SK-N-SH (cell line): ENCODE measurements at places on chromosomes 1 and 21. TPM values are rescaled to one million over a fixed set of nuclear protein-coding genes. Genes with fewer than 3 reads are reported as not detected.

GRCh38 chr21:14591882-14592281, 45.8 kb upstream of the SAMSN1 start:
- H3K27me3 ChIP-seq: no peaks in the 10 kb centered on the region
- no peaks in the 10 kb centered on the region for H3K36me3 ChIP-seq
- no peak overlapping the region for H3K4me3 ChIP-seq
- H3K27ac ChIP-seq: no peak overlapping the region
- no peak for DNase-seq

Gene CD1D
- not detected in 2 replicates for polyA plus RNA-seq

DNA sequence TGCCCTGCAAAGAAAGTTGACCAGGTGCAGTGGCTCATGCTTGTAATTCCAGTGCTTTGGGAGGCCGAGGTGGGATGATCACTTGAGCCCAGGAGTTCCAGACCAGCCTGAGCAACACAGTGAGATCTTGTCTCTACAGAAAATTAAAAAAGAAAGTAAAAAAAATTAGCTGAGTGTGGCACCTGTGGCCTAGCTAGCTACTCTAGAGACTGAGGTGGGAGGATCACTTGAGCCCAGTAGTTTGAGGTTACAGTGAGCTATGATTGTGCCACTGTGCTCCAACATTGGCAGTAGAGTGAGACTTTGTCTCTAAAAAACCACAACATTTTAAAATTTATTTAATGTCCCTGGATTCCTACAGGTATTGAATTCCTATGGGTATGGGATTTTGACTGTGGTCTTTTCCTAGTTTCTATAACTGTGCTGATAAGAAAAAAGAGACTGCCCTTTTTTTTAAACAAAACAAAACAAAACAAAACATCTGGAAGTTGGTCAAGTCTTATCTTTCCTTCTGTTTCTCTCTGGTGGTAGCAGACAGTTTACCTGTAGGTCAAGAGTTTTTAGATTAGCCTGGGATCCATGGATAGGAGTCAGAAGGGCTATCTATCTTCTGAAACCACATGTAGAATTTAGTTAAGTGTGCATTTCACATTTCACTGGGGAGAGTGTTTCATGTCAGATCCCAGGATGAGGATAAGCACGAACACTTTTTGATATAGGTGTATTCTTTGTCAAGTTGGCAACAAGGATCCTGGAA, 18.8 kb downstream of the UCK2 start:
- peaks cover 23% of the 10 kb centered on the region for H3K4me1 ChIP-seq
- H3K36me3 ChIP-seq: no peaks in the 10 kb centered on the region
- no peak for DNase-seq
- H3K27ac ChIP-seq: no peak overlapping the region
- H3K27me3 ChIP-seq: no peaks in the 10 kb centered on the region

DNA sequence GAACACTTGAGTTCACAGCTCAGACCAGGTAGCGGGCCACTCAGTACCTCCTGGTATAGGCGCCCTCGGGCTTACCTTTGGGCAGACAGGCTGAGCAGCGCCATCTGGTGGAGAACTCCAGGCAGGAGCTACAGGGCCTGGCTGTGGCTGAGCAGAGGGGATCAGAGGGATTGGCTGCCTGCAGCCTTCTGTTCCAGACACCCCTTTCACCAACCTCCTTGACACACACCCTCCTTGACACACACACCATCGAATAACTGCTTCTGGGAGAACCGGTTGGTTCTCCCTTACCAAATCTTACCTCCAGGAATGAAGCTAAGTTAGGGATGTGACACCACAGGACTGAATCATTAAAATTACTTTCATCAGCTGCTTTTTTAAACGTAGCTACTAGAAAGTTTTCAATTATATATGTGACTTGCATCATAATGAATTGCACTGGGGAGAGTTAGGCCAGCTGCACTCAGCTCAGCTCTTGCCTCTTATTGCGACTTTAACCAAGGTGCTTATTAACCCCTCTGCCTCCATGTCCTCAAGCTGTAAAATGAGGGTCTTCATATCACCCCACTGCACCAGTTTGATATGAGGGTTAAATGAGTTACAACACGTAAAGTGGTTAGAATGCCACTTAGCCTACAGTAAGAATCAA, 6.6 kb downstream of the LIN28A start:
- no peak overlapping the region for H3K4me3 ChIP-seq
- H3K36me3 ChIP-seq: no peaks in the 10 kb centered on the region
- DNase-seq: peak; percentile 85
- no peak overlapping the region for H3K27ac ChIP-seq
- H3K4me1 ChIP-seq: no peaks in the 10 kb centered on the region

DNA sequence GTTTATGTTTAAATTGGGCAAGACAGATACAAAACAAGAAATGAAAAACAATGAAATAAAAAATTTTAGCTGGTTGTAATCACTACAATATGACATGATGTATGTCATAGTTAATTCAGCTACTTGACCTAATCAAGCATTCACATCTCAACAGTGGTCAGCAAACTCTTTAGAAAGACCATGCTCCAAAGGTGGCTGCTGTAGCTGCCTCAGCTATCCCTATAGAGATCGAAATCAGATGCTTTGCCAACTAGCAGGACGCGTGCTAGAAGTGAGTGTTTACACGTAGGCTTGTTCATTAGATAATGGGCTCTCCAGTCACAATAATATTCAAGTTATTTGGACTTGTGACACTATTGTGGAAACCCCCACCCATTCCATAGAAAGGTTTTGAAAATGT, 25.9 kb downstream of the RGS5 start:
- peaks cover 57% of the 10 kb centered on the region for H3K4me1 ChIP-seq
- H3K36me3 ChIP-seq: peaks cover 16% of the 10 kb centered on the region
- no peak overlapping the region for H3K4me3 ChIP-seq

- H3K4me3 ChIP-seq: no peak overlapping the region
- H3K27me3 ChIP-seq: no peaks in the 10 kb centered on the region
Measured at GRCh38 chr1:58773406-58773840, 10.4 kb downstream of the JUN start.

- H3K4me1 ChIP-seq: peaks cover 10% of the 10 kb centered on the region; the same call in 1 of the 2 replicates
- peak overlapping the region; percentile 50; the same call in 1 of the 2 replicates for H3K27ac ChIP-seq
- no peak overlapping the region for H3K4me3 ChIP-seq
- peak; percentile 67 for DNase-seq
- no peaks in the 10 kb centered on the region for H3K27me3 ChIP-seq
Measured at GRCh38 chr1:22870201-22870871, 102.3 kb downstream of the LACTBL1 start.

Gene SPRR2G
- not detected in 2 replicates for polyA plus RNA-seq

DNA sequence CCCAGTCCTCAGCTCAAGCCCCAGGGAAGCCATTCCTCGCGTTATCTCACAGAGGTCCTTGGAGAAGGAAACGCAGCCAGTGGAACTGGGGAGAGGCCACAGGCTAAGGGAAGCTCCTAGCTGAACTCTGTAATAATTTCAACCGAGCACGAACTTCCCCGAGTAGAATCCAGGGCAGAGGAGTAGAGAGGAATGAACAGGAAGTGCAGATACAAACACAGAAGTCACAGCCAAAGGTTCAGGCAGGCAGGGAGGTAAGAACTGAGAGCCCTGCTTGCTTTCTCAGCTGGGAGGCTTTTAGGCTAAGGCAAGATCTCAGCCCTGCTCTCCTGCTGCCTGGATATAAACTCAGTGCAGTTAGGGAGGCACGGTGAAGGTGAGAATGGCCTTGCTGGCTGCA, 23.7 kb downstream of the WARS2 start:
- H3K36me3 ChIP-seq: no peaks in the 10 kb centered on the region
- H3K4me1 ChIP-seq: no peaks in the 10 kb centered on the region
- no peaks in the 10 kb centered on the region for H3K27me3 ChIP-seq

Gene CD1E
- not detected in 2 replicates for polyA plus RNA-seq

DNA sequence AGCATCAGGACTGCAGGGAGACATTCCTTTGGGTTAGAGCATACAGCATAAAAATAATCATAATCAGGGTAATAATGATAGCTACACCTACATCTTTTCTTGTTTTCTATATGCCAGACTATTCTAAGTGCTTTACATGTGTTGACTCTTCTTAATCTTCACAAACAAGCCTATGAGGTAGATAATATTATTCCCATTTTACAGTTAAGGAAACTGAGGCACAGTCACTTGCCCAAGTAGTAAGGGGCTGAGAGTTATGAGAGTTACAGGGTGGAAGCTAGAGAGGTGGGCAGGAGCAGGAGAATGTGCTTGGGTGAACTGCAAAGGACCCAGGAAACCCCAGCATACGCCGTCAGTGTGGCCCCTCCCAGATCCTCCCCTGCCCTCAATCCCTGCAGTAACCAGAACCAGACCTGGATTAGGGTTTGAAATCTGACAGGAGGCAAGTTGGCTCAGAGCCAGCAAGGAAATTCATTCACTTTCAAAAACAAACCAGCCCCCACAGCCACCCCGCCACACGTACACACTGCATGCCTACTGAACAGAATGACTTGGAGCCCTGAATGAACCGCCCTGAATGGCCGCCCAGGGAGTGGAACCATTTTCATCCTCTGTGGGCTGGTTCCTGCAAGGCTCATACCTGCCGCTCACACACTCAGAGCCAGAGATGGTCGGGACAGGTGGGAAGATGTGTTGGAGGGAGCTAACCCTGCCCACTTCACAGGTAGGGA, 126.1 kb downstream of the TRABD2B start:
- H3K4me1 ChIP-seq: peaks cover 16% of the 10 kb centered on the region; the same call in 1 of the 2 replicates
- no peaks in the 10 kb centered on the region for H3K36me3 ChIP-seq
- DNase-seq: no peak
- H3K27me3 ChIP-seq: no peaks in the 10 kb centered on the region
- H3K4me3 ChIP-seq: no peak overlapping the region

Gene TMPRSS2
- polyA plus RNA-seq: not detected in 2 replicates

Gene C1orf226
- polyA plus RNA-seq: 0.03 and 0.05 TPM in 2 replicates

Gene HMCN1
- 59.5 and 92.6 TPM in 2 replicates for polyA plus RNA-seq

Gene TMEM61
- polyA plus RNA-seq: not detected in 2 replicates

Gene RAP1A
- polyA plus RNA-seq: 17.7 and 19.8 TPM in 2 replicates

- no peaks in the 10 kb centered on the region for H3K36me3 ChIP-seq
- no peak overlapping the region for H3K27ac ChIP-seq
- H3K4me3 ChIP-seq: no peak overlapping the region
- no peaks in the 10 kb centered on the region; the same call in 1 of the 2 replicates for H3K27me3 ChIP-seq
- peak; percentile 23 for DNase-seq
- peaks cover 11% of the 10 kb centered on the region for H3K4me1 ChIP-seq
Measured at GRCh38 chr1:210792250-210793102, 341.5 kb downstream of the KCNH1 start.
